Stimulated activated naive CD8-positive, alpha-beta T cell treated with anti-CD3 and anti-CD28 coated beads, Interleukin-15, amount 100 ng/mL, for 72 hours (primary cell): ENCODE measurements at places on chromosomes 6 and 20.
A peak's percentile ranks its signal among the peaks of the same experiment; 100 is the strongest.

DNA sequence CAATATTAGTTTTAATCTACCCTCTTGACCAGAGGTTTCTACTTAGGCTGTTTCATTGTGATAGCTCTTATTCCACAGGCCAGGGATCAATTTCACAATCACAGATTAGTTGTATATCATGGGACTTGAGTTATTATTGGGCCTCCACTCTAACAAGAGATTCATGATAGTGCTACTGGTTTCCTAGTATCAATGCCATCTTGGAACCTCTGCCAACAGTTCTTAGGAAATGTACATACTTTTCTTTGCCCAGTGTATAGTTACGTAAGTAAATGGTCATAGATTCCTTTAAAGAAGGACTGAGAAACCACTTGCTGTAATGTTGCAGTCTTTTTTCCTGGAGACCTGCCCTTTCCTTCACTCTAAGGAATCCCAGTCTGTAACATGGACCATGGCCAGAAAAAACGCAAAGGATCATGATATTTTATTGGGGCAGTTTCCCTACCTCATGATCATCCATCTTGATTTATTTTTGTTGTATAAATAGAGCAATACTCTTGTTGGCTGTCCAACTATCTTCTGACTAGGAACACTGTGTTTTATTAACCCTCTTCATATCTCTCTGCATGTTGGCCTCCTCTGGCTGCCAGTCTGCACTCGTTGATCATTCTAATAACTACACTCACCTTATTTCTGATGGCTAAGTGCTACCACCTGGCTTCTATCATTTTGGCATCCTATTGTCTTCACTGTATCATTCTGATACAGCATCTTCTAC lies 38.0 kb upstream of the VGLL2 start:
- no peak for DNase-seq

DNA sequence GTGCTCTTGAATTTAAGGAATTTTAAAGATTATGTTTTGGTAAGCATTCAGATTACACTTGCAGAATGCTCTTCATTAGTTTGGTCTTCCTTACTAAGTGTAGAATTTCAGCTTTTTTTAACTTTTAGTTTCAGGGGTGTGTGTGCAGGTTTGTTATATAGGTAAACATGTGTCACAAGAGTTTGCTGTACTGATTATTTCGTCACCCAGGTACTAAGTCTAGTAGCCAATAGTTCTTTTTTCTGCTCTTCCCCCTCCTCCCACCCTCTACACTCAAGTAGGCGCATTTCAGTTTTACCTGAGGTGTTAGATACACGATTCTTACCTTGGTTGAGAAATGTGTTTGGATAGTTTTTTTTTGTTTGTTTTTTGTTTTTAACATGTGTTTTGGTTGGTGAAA lies 68.3 kb downstream of the AFG1L start:
- DNase-seq, result no peak

GRCh38 chr6:31657406-31658157 lies 1.9 kb downstream of the APOM start:
- DNase-seq, result no peak

DNA sequence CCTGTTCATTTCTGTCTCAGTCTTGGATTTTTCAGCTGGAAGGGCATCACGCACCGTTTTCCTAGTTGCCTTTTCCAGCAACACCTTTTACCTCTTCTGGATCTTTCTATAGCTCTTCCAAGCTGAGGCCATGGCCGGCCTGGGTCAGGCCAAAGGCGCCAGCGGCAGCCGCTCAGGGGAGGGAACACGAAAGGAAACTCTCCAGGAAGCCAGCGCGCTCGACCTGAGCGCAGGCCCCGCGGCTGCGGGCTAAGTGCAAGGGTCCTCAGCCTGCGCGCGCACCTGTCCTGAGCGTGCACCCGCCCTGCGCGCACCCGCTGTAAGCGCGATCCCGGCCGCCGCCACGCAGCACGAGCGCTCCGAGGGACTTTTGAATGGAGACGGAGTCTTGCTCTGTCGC lies 43.8 kb upstream of the TMEM181 start:
- DNase-seq, result no peak

DNA sequence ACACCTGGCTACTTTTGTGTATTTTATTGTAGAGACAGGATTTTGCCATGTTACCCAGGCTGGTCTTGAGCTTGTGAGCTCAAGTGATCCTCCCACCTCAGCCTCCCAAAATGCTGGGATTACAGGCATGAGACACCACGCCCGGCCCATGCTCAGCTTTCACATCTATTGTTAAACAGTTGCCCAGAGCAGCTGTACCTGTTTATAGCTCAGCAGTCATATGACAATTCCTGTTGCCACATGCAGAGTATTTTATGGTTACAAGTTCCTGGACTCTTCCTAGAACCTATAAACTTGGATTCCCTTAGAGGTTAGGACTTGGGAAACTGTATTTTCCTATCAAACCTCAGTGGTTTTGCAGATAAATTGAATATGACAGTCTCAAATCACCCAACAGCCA lies 188.3 kb upstream of the KCNG1 start:
- DNase-seq, result no peak

DNA sequence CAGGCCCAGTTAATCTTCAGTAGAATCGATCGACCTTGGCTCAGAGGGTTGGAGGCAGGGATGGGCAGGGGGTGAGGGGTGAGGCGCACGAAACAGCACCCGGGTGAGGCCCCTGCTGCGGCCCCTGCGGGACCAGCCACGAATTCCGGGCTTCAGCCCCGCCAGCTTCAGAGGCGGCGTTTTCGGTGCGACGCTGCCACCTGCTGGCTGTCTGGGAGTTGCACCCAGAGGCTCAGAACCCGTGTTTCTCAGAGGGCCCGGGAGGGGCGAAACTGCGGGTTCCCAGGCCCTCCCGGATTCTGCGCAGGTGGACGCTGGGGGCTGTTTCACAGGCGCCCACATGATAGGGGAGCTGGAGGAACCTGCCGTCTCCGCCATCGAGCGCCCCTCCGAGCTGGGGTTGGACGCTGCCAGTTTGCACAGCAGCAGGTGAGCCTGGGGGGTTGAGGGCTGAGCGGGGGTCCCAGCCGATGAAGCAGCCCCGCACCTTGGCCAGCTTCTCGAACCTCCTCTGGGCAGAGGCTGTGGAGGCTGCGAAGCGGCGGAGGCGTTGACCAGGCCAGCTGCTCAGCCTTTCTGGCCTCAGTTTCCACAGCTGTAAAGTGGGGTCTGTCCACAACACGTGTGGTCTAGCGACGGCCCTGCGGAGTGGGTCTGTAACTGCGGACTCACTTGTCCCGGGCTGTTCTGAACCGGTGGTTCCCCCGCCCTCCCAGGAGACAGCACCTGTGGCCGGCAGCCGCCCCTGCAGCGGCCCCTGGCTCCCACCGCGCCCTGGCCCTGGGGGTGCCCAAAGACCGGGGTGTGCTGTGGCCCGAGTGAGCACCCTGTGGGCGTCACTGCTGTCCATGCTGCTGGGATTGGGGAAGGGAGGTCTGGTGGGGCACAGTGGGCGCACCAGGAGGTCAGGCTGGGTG lies 2.5 kb upstream of the BHLHE23 start:
- DNase-seq, result peak; percentile 86

GRCh38 chr6:107576852-107577251 lies 86.9 kb downstream of the SOBP start:
- no peak for DNase-seq

DNA sequence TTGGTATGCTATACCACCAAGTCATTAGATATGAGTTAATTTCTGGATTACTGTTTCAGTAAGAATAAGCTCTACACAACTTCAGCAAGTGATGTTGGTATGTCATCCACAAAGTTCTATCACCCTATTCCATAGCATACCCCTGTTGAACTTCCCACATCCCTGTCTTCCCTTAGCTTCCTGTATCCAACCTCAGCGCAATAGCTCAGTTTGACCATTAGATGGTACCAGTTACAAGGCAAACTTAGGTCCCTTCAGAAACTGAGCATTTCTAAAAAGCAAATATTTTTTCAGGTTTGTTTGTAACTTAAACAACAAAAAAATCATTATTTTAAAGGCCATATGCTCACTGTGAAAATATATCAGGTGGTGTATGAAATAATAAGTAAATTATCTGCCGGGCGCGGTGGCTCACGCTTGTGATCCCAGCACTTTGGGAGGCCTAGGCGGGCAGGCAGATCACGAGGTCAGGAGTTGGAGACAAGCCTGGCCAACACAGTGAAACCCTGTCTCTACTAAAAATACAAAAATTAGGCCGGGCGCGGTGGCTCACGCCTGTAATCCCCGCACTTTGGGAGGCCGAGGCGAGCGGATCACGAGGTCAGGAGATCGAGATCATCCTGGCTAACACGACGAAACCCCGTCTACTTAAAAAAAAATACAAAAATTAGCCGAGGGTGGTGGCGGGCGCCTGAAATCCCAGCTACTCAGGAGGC lies 8.8 kb upstream of the MOG start:
- DNase-seq, result no peak

DNA sequence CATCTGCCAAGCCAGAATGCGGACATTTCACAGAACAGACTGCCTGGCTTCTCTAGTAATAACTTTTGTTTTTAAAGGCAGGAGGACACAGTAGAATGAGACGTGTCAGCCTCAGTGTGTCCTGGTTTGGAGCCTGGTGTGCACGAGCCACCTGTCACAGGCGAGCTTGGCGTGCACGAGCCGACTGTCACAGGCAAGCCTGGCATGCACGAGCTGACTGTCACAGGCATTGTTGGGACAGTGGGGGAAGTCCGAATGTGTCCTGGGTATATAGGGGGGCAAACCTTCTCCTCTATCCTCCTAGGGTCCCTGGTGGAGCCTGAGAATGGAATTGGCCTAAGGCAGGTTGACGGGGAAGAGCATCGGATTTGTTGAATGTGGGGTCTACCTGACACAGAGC lies 7.5 kb downstream of the KIF25 start:
- DNase-seq, result no peak

GRCh38 chr6:31096656-31097055 lies 15.7 kb downstream of the C6orf15 start:
- DNase-seq, result no peak

DNA sequence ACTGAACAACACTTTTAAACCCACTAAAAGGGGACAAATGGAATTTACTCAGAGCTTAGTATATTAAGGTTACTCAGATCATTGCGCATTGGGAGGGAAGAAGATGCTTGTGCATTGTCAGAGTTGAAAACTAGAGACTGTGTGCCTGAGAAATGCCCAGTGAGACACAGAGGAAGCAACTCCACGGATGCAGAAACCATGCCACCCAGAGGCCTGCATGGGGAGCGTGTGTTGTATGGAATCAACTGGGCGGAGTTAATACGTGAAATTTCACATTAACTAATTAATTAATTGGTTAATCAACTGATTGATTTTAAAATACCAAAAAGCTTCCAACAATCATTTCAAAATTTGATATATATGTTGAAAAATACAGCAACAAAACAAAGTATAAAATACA lies 391.6 kb downstream of the PLCB1 start:
- no peak for DNase-seq

DNA sequence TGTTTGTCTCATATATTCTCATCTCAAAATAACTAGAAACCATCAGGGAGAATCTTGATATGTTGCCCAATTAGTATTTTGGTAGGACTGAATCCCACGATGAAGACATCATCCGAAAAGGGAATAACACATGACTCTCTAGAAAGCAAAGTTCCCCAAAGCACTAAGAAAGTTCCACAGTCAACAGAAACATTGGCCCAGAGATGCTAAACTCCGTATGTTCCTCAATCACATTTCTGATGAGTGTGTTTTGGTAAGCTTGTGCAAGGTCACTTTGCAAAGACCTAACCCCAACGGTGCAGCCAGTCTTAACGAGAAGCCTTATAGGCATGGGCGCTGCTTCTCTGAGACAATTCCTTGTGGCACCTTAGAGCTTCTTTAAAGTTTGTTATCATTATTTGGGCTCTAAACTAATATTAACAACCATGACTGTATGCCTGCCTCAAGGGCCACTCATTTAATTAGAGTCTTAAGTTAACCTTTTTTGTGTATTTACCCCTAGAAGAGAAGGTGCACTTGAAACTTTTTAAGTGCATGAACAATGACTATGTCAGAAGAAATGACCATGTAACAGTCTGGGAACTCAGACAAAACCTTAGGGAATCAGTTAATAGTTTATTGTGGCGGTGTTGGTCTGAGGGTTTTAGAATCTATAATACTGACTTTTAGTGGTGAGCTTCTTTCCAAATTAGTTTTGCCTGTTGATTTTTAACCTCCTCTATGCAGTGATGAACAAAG lies 202.0 kb upstream of the RAB32 start:
- DNase-seq, result no peak

- no peak for DNase-seq
Measured at GRCh38 chr6:21384216-21384615, 209.3 kb upstream of the SOX4 start.

DNA sequence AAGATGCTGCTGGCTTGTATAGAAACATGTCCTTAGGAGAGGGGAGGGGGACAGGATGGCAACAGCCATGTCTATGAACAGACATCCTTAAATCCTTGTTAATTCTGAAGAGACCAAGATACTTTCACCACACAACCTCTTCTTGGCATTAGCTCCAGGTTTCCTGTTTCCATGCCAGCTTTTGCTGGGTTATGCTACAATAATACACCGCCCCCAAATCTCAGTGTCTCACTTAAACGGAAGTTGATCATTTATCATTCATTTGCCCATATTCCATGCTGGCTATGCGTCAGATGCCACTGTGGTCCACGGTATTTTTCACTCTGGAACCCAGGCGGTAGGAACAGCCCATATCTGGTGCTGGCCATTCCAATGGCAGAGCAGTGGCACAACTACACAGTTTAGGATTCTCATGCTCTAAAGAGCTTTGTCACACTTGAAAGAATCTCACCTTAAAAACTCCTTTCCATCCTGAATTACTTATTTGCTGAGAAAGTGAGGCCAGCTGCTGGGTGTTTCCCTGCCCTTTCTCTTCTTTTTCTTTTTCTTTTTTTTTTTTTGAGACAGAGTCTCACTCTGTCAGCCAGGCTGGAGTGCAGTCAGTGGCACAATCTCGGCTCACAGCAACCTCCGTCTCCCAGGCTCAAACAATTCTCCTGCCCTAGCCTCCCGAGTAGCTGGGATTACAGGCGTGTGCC lies 3.7 kb upstream of the RNASET2 start:
- no peak for DNase-seq

DNA sequence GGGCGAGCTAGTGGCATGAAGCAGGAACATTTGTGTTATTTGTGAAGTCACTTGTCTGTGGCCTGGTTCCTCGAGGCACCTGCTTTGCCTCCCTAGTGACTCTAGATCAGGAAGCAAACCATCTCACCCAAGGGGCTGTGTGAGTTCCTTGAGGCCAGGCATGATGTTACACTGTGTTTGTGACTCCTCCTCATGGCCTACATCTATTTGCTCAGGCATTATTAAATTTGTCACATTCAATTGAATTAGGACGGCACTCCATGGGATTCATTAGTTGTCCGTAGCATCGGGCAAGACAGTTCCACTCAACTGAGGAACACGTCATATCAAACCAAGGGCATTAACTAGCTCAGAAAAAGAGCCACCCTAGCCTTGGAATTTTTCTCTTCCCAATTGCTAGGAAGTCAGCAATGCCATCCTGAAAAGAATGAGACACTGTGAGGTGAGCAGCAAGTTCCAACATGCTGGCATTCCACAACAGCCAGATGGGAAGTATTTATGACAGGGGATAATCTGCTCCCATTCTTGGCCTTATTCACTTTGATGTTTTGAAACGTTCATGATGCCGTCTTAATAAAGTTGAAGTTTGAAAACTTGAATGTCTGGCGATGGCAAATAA lies 17.2 kb downstream of the TMEM200A start:
- DNase-seq, result no peak

- no peak for DNase-seq
Measured at GRCh38 chr6:36651659-36652379, 26.7 kb upstream of the CDKN1A start.
